ENCODE measurements at places on chromosomes 13 and 19. TPM values are rescaled to one million over a fixed set of nuclear protein-coding genes. Genes with fewer than 3 reads are reported as not detected.

The SYNGR4 gene
- 0.11 TPM for polyA plus RNA-seq

The TEX26 gene
- polyA plus RNA-seq = 0.43 TPM

The OR7A5 gene
- 0.16 TPM for polyA plus RNA-seq

The GPR12 gene
- polyA plus RNA-seq = 0.02 TPM

The FSD1 gene
- 19.2 TPM for polyA plus RNA-seq

The FAM83E gene
- polyA plus RNA-seq = 2.2 TPM

The PALM3 gene
- 0.18 TPM for polyA plus RNA-seq

The MISP3 gene
- 2.9 TPM for polyA plus RNA-seq

The AKAP8L gene
- polyA plus RNA-seq = 128 TPM

The PGPEP1 gene
- polyA plus RNA-seq = 14.8 TPM

The CBY2 gene
- 0.07 TPM for polyA plus RNA-seq

The ZNF90 gene
- 3.6 TPM for polyA plus RNA-seq

The RASAL3 gene
- polyA plus RNA-seq = 68.1 TPM

The C5AR2 gene
- 0.78 TPM for polyA plus RNA-seq
